ENCODE measurements at places on chromosomes 12 and 14.

- no peak for DNase-seq
Observed at GRCh38 chr14:74959596-74960180, 4.3 kb upstream of the PGF start.

DNA sequence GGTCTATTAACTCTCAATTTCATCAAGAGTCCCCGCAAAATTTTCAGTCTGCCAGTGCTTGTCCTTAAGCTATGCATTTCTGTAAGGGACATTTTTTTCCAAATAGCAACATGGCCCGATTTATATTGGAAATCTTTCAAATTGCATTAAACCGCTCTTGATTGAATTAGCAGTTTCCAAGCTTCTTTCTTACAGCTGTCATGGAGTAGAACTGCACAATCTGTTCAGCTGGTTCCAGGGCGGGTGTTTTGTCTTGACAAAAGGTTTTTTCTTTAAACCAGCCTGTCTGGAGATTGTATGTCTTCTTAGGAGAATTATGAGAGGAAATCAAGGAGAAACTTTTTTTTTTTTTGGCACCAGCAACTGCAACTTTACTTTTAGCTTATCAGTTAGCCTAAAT, 185.8 kb downstream of the ALG10B start:
- no peak for DNase-seq

GRCh38 chr12:108033090-108033489, 96.0 kb upstream of the WSCD2 start:
- no peak for DNase-seq

GRCh38 chr12:13968281-13968680, 13.1 kb downstream of the GRIN2B start:
- DNase-seq = no peak

- DNase-seq = no peak
Observed at GRCh38 chr14:59254146-59254910, 65.9 kb downstream of the DAAM1 start.

- DNase-seq = peak; percentile 85
Observed at GRCh38 chr12:75478116-75478794, 2.3 kb upstream of the GLIPR1 start.

DNA sequence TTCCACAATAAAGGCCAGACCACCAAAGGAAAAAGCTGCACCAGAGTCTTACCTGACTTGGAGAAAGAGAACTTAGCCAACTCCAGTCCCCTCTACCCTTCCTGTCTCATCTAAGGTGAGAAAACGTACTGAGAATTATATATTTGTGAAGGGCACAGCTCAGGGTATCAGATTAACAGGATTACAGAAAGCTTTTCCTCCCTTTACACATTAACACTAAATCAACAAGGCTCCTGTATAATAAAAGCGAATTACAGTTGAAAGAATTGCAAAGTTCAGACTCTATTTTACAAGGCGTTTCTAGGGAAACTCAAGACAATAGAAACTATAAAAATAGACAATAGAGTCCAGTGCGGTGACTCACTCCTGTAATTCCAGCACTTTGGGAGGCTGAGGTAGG, 82.7 kb upstream of the RPL10L start:
- no peak for DNase-seq

DNA sequence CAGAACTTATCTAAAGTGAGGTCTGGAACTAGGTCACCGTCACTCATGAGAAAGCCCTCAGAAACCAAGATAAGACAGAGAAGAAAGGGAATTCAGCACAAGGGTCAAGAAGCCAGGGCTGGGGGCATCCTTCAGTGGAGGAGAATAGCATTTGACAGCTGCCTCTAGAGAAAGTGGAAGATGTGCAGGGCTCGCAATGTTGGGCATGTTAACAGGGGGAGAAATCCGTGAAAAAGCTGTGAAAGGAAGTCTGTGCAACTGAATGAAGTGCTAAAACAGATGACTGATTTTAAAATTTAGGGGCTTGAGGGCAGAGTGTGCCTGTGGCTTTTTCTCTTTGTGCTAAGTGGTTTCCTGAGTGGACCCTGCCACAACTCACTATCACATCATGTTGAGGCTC, 97.7 kb upstream of the IFNG-AS1 start:
- DNase-seq = no peak

DNA sequence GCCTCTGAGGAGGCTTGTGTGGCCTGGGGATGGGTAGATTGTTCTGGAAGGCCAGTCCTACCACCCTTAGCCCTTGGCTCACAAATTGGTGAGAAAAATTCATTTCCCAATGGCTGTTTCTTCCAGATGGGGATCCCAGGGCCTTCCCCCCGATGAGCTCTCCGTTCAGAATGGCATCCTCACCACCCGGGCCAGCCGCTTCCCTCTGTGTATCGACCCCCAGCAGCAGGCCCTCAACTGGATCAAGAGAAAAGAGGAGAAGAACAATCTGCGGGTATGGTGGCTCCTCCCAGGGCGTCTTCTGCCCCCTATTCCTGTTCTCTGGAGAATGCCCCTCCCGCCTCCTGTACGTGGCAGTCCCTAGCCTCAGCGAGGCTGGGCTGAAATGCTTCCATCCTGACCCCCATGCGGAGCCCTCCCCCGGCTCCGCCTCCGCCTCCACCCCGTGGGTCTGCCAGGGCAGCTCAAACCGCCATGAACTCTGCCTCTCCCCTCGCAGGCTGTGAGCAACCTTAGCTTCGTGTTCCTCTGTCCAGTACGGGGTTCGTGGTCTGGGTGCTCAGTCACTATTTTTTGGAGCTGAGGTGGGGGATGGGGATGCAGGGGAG, 57.8 kb downstream of the CCDC92 start:
- no peak for DNase-seq
